KG1 (cell line): ENCODE measurements at places on chromosomes 6 and 20.

GRCh38 chr6:106637717-106638341 is 8.5 kb downstream of the QRSL1 start:
- DNase-seq: peak; percentile 26

DNA sequence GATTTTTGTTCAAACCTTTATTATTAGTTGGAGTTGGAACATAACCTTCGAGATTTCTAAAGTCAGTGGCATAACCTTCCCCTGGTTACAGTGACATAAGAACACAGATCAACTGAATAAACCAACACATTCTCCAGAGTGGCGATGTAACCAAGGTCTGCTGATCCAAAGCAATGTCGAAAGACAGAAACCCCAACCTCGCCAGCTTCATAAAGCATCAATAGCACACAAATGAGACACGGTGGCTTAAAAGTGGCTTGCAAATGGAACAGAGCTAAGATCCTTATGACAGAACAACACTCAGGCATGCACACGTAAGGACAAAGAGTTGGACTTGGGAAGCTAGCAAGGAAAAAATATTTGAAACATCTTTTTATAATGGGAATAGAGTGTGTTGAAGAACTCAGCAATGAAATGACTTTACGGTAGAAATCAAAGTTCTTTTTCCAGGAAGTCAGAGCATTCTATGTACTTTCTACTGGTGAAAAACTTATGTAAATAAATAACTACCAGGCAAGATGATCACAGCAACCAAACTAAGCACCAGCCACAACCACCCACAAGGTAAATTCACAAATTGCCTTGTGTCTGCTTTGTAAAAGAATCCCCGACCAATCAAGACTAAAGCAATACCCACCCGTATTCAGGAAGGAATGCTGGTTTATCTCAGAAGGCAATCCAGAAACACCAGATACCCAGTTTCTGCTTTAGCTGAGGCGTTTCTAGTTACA is 61.0 kb upstream of the NHSL1 start:
- no peak for DNase-seq

DNA sequence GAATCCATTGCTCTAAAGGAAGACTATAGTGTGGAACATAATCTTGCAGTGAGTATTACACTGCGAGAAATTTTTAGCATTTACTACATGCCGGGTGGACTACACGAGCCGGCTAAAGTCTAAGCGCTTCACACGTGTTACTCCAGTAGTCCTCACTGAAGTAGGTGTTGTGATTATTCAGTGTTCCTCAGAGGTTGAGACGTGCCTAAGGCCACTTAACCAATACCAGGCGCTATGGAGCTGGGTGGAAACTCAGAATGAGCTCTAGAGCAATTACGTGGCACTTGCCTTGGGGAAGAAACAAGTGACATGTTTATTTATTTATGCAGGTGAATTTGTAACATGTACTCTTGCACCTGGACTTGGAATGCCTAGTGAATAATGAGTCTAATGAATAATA is 46.4 kb downstream of the SASH1 start:
- DNase-seq: no peak

DNA sequence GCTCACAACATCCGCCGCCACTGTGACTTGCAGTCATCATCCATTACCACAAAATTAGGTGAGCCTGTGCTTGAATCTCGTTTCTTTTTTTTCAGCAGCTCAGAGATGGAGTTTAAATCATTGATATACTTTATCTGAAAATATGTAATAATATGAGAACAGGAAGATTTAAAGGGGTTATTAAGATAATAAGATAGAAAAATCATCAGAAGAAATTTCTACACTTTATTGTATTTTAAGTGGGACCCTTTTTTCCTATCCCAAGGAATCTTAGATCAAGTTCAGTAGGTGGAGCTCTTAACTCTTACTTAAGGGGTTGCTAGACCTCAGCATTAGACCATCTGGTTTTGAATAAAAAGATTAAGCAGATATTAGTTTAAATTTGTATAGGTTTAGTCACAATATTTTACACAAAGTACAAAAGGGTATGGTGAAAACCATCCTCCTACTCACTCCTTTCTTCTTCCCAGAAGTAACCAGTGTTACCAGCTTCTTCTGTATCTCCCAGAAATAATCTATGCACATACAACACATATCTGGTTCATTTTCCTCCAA is 9.4 kb upstream of the NCOA7 start:
- DNase-seq: peak; percentile 68
